ENCODE measurements at places on chromosomes 7 and 10.
A peak's percentile ranks its signal among the peaks of the same experiment; 100 is the strongest.

DNA sequence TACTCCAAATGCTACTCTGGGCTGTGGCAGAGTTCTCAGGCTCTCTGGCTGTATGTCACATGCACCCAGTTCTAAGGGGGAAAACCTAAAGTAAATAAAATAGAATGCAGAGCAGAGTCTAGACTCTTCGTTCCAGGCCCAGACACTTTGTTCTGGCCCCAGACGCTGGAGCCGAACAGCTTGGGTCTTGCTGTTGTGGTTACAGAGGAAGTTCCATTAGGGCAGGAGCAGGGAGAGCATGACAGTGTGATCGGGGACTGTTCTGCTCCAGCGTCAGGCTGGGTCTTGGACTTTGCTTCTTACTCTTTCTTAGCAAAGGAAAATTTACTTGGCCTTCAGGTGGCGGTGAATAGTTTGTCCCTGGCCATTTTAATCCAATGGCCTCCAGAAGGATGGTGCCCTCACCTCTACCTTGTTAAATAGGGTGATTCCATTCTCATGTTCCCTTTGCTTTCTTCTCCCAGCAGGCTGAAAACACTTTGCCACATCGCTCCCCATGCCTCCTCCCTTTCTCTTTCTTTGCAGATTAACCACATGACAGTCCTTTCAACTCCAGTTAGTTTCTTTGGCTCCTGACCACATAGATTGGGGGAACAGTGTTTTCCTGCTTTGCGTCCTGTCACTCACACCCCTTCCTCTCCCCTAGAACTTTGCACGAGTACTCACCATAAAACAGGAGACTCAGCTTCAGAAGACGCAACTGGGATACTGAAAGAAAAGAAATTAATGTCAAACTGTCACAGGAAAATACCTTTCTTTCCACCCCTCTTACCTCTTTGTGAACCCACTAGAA, 730.8 kb downstream of the SUGCT start:
- DNase-seq, result no peak

GRCh38 chr7:43758029-43758821, at the start of gene BLVRA:
BLVRA (plus strand) TSS chr7:43758680; CDS start chr7:43771159, 12,479 bp downstream.
- DNase-seq, result peak; percentile 80

- no peak for DNase-seq
Observed at GRCh38 chr7:135102372-135102771, 45.5 kb upstream of the TMEM140 start.

GRCh38 chr7:158083526-158084310, 503.9 kb downstream of the PTPRN2 start:
- no peak for DNase-seq

DNA sequence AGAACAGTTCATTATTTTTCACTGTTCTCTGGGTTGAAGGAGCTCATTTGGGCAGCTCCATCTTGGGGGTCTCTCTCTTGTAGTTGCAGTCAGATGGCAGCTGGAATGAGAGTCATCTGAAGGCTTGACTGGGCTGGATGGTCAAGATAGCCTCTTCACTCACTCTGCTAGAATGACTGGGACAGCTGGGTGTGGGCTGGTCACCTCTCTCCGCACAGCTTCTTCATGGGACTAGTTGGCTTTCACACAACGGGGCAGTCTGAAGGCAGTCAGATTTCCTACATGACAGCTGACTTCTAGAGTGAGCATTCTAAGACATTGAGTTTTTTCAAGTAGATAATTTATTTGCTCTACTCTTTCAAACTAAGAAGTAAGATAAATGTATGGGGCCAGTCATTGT, 13.1 kb downstream of the PLEKHA1 start:
- DNase-seq, result no peak

GRCh38 chr10:23116486-23117205, 21.3 kb downstream of the MSRB2 start:
- DNase-seq, result no peak

GRCh38 chr7:148325208-148325607, 265.4 kb upstream of the C7orf33 start:
- no peak for DNase-seq

DNA sequence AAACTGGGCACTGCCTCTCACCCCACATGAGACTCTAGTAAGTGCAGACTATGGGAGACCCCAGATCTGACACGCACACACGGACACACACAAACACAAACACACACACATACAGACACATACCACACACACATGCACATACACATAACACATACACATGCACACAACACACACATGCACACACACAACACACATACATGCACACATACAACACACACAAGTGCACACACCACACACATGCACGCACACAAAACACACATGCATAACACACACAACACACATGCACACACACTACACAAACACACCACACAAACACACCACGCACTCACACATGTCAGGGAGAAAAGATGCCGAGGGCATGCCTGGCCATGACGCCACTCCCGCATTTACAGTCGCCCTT, 205.5 kb downstream of the TYW1B start:
- DNase-seq, result no peak

GRCh38 chr10:113506476-113506875, 46.4 kb upstream of the HABP2 start:
- no peak for DNase-seq

DNA sequence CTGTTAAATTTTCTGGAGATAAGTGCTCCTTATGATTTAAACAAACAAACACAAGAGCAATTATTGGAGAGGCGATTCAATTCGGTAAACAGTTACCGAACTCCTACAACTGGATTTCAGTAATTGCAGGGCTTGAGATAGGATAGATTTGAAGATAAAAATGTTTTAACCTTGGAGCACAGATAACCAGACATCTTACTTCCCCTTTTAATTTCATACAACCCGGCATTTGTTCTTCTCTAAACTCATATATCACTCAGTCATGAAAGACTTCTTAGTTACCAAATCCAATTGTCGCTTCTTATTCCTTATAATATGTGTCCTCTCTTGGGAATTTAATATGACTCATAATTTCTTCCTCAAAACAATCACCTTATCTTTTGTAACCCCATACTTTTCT, 235.9 kb upstream of the CSTF2T start:
- DNase-seq, result no peak

Measured in GM12892 (cell line).